GM13976 (cell line): ENCODE measurements at places on chromosomes 12 and 14.

GRCh38 chr12:97131220-97131981 lies 224.3 kb downstream of the NEDD1 start:
- no peak for DNase-seq

GRCh38 chr14:96757456-96757855 lies 39.7 kb upstream of the VRK1 start:
- DNase-seq: no peak

DNA sequence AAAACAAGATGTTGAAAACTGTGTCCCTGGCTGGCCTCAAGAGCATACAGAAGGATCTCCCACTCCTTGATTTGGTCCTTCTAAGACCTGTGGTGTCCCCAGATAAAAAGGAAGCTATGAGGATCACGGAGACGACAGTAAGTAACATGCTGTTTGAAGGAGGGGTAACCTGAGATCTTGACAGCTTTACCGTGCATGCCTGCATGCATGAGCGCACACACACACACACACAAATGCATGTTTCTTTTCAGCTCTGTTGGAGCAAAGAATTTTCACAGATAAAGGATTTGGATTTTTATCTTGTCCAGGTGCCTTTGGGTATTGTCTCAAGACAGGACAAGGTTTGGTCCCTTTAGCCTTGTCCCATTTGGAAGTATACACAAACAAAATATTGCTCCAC lies 411.6 kb upstream of the CCDC196 start:
- no peak for DNase-seq

GRCh38 chr14:89616852-89617341 lies 199.9 kb upstream of the FOXN3 start:
- DNase-seq: peak; percentile 67

DNA sequence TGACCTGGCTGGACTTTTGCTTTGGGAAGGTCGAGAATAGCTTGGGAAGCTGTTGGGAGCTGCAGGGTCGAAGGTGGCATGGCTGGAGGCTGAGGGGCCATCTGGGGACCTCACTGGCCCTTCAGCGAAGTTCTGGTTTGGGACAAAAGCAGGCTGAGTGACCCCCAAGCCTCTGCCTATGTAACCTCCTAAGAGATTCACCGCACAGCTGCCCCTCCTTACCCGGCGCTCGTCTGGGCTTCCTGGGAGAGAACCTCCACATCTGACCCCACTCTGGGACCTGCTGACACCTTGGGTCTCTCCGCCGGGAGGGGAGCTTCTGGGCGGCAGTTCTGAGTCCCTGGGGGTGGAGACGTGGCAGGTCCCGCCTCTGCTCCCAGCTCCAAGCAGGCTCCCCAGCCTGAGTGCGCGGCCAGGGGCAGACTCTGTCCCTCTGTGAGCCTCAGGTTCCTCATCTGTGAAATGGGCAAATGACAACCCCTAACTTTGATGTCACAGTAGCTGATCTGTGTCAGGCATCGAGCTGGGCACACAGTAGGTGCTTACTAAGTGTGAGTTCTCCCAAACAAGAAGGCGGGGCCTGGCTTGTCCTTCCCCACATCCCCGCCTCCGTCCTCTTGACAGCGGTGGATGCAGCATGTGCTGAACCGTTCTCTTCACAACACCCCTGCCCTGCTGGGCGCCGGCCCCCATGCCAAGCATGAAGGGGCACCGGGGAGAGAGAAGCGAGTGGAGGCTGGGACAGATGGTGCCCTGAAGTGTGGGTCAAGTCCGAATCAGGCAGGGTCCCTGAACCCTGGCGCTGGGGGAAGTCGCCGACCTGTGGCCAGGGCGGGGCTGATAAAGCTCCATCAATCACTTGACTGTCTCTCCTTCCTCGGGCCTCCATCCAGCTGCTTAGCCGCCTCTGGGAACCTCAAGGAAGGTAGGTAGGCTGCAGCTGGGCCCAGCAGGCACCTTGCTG lies 3.8 kb downstream of the EXOC3L4 start:
- no peak for DNase-seq

GRCh38 chr14:91484744-91485143 lies 25.4 kb downstream of the PPP4R3A start:
- DNase-seq: peak; percentile 31

GRCh38 chr14:75752907-75753594 lies 92.0 kb downstream of the TTLL5 start:
- no peak for DNase-seq

DNA sequence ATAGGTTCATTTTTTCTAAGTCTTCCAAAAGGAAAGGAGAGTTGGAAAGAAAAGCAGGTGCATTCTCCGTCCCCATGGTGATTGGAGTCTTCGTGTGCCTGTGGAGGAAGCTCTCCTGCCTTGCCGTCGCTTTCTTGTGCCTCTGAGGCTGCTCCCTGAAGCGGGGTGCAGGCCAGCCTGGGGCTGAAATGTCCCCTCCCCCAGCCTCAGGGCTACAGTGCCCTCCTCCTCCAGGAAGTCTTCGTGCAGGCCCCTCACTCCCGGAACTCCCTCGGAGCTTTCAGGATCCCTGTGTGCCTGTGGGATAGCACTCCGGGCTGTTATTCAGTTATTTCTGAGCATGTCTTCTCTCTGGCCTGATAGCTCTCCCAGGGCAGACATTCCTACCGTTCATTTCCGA lies 569.2 kb downstream of the VRK1 start:
- DNase-seq: no peak

- DNase-seq: no peak
These were observed 59.1 kb downstream of the DCAF5 start for GRCh38 chr14:69093631-69094421.

DNA sequence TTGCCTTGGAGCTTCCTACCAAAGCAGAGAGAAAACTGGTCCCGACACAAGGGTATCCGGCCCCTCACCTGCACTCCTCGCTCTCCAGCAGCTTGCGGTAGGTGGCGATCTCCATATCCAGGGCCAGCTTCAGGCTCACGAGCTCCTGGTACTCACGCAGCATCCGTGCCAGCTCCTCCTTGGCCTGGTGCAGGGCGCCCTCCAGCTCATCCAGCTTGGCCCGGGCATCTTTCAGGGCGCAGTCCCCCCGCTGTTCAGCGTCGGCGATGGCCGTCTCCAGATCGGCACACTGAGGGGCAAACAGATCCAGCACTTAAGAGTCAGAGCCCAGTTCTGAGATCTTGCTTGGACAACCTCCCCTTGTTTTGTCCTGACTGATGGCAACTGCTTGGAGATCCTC lies 13.7 kb downstream of the KRT72 start:
- no peak for DNase-seq

GRCh38 chr14:101463566-101464171 lies 97.6 kb upstream of the DIO3 start:
- no peak for DNase-seq

- DNase-seq: no peak
These were observed 50.4 kb downstream of the PPP1R12A start for GRCh38 chr12:79884401-79885006.

GRCh38 chr14:53509276-53510244 lies 356.4 kb upstream of the DDHD1 start:
- no peak for DNase-seq

- no peak for DNase-seq
These were observed 40.4 kb downstream of the MMAB start for GRCh38 chr12:109532721-109533486.

- DNase-seq: no peak
These were observed 15.4 kb downstream of the PDE1B start for GRCh38 chr12:54564768-54565167.

GRCh38 chr12:26878661-26879119 lies 45.7 kb upstream of the ITPR2 start:
- DNase-seq: no peak

GRCh38 chr12:114340231-114340630 lies 65.7 kb downstream of the TBX5 start:
- DNase-seq: no peak

DNA sequence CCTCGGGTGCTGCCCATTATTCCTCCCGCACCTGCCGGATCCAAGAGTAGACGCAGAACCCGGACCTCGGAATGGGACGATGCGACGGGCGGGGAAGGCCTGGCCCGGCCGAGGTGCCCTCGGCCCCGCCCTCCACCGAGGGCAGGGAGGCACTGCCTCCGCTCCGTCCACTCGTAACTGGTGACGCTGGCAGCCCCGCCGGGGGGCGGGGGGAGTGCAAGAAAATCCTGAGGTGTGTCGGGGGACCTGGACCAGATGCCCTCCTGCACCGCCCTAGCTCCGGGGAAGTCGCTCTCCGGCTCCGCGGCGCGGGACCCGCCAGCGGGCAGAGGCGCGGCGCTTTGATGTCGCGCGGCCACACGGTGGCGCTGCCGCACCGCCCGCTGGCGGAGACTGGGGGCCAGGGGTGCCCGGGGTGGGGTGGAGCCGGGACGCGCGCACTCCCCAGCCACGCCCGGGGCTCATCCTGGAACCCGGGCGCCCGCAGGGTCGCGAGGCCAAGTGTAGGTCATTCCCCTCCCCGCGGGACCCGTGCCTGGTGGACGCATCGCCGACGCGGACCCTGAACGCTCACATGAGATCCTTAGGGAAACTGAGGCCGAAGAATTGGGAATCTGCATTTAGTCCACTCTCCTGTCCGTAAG lies 202.8 kb downstream of the TTC8 start:
- peak; percentile 92 for DNase-seq

GRCh38 chr12:57088354-57089270 lies at the start of gene NAB2:
Gene NAB2 (plus strand): TSS chr12:57089114. CDS start chr12:57089272, 158 bp downstream.
- DNase-seq: peak; percentile 93

DNA sequence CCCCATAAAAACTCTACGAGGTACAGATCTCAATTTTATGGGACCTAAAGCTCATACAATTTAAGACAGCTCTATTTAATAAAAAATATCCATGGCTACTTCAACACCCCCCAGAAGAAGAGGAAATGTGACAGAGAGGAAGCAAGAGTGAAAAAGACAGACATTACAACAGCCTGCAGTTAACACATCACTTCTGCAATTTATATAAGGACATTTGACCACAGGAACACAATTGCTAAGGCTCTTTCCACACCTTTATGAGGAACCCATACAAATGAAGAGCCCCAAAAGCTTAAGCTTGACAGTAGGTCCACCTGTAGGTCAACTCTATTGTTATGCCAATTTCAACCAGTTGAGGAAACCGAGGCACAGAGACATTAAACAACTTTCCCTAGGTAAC lies 5.6 kb downstream of the OR10P1 start:
- no peak for DNase-seq

GRCh38 chr12:11808931-11809330 lies 159.5 kb downstream of the ETV6 start:
- no peak for DNase-seq

- no peak for DNase-seq
These were observed 173.6 kb downstream of the ETV6 start for GRCh38 chr12:11823043-11823442.

DNA sequence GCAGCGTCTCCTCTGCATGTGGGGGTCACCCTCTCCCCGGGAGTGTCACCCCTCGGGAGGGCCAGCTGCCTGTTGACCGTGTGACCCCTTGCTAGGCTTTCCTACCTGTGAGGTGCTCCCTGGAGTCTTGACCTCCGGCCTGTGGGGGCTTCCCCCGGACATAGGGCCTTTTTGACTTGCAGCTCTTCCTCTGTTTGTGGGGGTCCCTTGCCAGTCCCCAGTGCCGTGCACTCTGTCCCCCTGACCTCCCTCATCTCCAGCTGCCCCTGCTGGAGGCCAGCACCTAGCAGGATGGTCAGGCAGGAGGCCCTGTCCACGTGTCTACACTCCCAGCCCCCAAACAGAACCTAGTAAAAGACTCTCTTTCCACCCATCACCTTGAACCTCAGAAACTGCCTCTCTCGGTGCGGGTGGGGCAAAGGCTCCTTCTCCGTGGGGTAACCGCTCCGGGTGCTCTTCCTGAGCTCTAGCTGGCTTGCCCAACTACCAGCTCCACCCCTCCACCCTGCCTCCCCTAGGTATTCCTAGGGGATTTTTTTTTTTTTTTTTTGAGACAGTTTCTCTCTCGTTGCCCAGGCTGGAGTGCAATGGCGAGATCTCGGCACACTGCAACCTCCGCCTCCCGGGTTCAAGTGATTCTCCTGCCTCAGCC lies 810 bp downstream of the AACS start:
- peak; percentile 37 for DNase-seq

DNA sequence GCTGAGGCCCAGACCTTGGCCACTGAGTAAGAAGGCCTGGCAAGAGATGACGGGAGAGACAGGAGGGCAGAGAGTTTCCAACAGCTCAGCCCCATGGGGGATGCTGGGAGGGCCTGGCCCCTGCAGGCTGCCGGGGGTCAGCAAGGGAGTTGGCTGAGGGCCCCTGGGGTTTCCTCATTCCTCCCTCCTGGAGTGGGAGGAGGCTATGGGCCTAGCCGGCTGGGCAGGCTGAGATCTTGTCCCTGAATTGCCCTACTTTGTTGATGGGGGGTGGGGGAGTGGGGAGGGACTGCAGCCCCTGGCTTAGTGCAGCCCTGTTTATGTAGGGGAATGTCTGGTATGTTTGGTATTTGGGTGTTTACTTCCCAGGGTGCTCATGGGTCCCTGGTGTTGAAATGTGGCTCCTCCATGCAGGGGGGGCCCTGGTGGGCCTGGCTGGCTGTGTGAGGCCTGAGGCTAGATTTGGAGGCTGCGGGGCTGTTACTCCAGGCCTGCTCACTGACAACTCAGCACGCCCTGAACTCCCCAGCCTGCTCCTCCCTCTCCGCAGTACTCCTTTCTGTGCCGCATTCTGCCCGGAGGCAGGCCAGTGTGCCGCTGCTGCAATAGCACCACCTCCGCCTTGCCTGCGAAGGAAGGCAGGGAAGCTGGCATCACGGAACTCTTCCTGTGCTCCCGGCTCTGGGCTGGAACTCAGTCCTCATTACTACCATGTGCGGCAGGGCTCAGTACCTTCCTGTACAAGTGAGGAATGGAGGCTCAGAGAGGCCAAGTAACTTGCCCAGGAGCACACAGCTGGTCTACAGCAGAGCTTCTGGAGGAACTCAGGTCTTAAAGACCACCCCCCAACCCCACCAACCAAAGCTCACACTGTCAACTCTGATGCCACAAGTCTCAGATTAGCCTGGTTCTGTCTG lies 25.3 kb downstream of the JDP2 start:
- DNase-seq: no peak

DNA sequence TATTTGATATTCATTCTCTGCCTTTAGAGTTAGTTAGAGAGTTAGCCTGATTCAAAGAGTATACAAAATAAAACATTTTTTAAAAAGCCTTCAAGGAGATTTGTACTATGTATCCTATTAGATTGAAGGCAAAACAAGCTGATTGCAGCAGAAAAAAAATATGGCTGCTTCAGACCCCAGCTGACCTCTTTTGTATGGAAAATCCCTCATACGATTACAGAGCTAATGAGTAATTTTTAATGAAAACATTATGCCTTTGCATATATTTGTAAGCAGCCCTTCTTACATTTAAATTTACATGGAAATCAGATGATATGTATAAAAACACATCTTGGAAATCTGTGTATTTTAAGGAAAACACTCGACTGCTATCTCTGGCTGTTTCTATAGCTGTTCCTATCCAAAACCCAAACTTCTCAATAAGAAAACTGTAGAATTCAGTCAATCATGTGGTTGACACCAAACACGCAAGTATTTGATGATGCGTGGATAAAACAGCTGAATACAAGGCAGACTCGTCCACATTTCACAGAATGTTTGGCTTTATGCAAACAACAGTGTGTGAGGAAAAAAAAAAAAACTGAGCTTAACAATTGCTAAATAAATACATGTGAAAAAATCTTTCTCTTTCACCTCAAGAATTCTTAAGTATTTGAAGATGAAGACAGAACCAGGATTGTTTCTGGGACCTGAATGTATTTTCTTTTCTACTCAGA lies 275.3 kb downstream of the EGLN3 start:
- no peak for DNase-seq

- DNase-seq: no peak
These were observed 9.2 kb upstream of the CLMN start for GRCh38 chr14:95328729-95329503.
